NCI-H345 (cell line): ENCODE measurements at places on chromosomes 4 and X.

GRCh38 chrX:155997436-155997835 is at the start of gene IL9R:
Gene IL9R, plus strand, starts transcription at chrX:155997696. Its CDS starts 64 bp downstream, at chrX:155997760.
- no peak for DNase-seq

DNA sequence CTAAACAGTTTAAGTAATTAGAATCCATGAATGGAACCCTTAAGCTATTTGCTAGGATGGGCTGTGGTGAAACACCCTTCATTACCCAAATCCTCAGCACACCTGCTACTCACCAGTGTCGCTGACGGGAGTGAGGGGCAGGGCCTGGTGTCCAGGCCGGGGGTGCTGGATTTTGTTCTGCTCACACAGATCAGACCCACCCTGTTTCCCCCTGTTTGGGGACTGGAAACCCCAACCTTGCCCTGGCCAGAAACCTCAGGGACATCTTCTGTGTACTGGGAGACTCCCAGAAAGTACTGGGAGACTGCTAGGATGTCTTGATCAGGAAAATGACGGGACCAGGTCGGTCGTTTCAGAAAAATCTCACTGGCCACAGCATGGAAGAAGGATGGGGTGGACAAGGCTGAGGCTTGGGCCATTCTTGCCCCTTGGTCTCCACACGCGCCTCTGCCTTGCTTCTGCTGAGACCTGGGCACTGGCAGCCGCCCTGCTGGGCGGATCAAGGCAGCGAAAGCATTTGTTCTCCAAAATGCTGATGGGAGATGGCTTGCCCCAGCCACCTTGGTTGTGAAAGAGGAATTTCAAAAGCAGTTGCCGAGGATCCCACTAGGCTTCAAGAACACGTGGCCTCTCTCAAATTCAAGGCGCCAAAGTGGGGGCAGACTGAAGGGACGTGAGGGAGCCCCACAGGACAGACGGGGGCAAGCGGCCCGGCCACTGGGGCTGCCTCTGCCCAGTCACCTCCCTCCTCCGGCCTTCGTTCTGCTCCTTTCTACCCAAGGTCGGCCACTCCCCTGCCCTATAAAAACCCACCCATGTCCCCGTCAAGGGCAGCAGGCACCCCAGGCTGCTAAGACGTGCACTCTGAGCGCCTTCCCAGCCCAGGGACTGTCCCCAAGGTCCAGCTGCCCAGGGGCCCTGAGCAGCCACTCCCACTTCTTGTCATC is 23.5 kb upstream of the PDE6B start:
- DNase-seq, result no peak

DNA sequence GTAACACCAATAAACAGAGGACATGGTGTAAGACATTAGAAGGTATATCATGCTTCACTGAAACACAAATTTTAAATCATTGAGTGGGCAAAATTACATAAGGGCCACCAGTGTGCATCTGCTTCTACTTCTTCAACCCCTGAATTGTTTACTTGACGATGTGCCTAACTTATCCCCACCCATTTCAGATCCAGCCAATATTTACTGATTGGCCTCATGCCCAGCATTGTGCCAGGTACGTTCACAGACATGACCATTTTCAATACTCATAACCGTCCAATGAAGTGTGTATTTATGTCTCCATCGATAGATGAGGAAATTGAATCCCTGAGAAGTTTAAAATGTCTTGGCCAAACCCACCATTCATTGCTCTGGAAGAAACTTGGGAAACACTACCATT is 208.3 kb upstream of the MID1 start:
- peak; percentile 89 for DNase-seq

- DNase-seq, result peak; percentile 29
These were observed 247.9 kb upstream of the EPHA5 start for GRCh38 chr4:65918212-65918611.

DNA sequence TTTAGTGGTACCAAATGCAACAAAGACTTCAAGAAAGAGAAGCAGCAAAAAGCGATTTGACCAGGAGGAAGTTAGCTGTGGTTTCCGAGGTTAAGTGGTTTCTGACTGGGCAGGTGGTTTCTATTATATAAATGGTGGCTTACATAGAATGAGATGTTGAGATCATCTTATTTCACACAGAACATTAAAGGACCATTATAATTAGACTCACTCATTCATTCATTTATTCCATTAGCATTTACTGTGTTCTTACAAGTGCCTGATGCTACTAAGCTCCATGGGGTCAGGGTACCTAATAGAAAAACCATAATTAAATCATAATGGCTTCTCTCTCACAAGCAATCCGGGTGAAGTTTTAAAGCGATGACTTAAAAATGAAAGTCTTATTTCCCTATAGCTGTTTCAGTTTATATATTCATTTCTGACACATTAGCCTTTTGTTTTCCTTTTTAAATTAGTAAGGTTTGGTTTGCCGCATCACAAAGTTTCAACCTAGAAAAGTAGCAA is 10.6 kb downstream of the TSPAN6 start:
- no peak for DNase-seq
